ENCODE measurements at places on chromosomes 4 and X.

GRCh38 chr4:25913056-25913850 lies 767 bp upstream of the SMIM20 start:
- no peak for DNase-seq

GRCh38 chr4:140367738-140368137 lies 5.7 kb upstream of the SCOC start:
- DNase-seq: no peak

GRCh38 chrX:152405561-152405960 lies 45.6 kb downstream of the GABRA3 start:
- DNase-seq: no peak

DNA sequence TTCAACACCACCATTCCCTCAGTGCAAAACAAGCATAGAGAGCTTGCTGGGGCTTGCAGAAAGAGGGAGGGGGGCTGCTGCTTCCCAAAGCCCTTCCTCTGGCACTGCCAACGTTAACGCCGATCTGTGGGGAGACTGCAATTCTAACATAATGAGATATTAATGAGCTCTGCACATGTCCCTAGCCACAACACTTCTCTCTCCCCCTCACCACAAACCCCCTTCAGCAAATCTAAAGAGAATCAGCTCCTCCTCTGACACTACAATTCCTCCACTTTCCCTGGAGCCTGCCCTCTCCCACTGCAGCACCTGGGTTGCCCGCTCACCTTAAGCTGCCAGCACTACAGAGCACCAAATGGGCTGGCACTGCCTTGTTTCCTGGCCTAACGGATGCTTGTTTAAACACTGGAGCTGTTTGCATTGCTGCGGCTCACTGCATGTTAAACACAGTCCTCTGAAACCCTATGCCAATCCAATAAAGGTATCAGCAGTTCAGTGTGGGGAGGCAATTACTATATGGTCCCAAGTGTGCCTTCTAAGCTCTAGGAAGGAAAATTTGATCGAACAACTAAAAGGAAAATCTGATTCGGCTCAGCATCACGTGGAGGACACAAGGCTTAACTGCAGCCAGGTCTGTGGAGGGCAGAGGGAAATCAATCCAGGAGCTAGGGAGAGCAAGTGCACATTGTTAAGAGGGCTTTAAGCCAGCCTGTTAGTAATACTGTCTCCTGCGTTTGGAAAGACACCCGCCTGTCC lies 232.4 kb downstream of the MAML3 start:
- no peak for DNase-seq

DNA sequence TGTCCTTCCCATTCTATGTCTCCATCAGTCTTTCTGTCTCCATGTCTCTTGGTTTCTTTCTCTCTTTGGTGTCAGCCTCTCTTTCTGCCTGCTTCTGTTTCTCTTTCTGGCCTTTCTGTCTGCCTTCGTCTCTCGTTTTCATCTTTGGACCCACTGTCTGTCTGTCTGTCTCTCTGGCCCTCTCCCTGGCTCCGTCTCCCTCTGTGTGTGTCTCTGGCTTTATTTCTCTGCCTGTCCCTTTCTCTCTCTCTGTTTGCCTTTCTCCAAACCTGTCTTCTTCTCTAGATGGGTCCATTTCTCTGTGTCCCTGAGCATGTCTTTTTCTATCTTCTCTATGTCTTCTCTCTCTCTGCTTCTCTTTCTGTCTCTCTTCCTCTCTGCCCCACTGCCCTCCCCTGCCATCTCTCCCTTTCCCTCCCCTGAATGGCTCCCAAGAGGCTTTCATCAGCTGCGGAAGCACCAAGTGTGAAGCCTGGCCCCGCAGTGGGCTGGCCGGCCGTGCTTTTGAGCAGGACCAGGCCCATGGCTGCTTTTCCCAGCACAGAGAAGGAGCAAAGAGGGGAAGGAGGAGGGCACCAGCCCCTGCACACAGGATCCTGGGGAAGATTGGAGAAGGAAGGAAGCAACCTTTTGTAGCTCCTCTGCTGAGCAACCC lies 57.4 kb downstream of the PJA1 start:
- no peak for DNase-seq

GRCh38 chr4:119726505-119726904 lies 97.9 kb upstream of the PDE5A start:
- DNase-seq: no peak

- DNase-seq: no peak
Measured at GRCh38 chr4:78136109-78137081, 79.3 kb downstream of the FRAS1 start.

DNA sequence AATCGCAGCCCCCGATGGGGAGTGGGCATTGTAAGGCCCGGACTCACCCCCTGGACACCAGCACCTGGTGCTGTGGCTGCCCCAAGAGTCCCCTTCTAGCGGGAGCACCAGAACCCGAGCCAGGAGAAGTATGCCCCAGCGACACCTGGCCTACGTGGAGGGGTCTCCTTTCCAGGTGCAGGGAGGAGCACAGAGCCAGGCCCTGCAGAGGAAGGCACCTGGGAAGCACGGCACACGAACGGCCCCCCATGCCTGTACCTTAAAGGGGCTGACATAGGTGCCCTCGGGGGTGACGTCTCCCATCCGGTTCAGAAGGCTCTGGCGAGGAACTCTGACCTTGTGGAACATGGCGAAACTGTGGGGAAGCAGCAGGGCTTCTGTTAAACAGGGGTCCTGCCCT lies 41.2 kb downstream of the ACOX3 start:
- no peak for DNase-seq

DNA sequence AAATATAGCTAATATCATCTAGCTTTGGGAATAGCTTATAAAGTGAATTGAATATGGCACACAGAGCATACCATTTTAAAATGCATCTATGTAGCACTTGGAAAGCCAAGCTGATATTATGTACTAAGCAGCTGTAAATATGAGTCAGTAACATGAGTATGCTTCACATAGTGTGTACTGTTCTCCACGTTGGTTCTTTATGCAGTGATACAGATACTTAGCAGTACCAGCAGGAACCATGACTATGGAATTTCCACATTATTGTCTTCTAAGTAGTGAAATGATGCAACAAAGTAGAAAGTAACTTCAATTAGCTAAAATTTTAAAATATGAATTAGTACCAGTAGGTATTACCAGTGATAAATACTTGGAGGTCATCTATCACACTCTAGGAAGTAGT lies 320.1 kb downstream of the BMPR1B start:
- DNase-seq: no peak

DNA sequence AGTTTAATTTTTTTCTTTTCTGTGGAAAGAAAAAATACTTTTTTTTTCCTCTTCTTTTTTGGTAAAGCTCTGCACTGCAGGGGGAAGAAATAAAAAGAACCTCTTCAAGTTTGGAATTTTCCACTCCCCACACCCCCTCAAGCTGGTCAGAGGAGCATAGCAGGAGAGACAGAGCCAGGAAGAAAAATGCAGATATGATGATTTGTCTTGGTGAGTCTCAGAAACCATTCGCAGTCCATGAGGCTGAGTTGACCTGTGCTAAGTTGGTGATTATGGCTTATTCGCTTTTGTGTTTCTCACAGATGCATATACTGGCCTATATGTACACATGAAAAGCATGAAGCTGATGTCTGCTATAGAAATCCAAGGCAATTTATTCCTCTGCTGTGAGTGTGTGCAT lies 205.9 kb downstream of the LDB2 start:
- DNase-seq: no peak

DNA sequence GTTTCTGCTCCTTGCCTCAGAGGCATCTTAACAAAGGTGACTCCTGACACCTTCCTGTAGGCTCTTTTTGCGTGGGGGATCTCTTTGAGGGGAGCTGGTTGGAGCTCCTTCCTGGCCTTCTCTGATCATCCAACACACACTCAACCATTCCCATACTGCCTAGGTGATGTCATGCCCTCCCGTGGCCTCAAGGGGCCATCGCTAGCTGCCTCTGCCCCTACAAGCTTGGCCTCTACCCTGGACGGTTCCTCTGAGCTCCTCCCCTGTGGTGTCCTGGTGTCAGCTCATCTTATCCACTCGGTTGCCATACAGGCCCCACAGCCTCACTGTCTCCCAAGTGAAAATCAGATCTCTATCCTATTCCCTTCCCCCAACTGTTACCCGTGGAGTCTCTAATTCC lies 13.7 kb upstream of the ZNF185 start:
- no peak for DNase-seq

DNA sequence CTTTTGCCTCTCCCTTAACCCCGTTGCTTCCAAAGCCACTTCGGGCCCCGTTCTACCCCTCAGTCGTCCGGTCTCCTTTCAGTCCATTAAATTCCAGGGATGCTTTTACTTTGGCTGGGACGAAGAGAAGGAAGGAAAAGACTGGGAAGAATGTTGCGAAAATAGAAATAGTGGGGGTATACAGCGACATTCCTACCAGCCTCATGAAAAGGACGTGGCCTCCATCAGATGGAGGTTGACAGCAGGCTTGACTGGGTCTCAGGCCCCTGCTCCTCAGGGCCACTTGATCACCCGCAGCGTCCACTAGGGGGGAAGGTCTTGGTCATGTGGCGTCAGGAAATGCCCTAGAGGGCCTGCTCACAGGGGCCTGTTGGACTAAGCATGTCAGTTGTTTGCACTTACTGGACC lies 657 bp upstream of the ANKRD50 start:
- no peak for DNase-seq

DNA sequence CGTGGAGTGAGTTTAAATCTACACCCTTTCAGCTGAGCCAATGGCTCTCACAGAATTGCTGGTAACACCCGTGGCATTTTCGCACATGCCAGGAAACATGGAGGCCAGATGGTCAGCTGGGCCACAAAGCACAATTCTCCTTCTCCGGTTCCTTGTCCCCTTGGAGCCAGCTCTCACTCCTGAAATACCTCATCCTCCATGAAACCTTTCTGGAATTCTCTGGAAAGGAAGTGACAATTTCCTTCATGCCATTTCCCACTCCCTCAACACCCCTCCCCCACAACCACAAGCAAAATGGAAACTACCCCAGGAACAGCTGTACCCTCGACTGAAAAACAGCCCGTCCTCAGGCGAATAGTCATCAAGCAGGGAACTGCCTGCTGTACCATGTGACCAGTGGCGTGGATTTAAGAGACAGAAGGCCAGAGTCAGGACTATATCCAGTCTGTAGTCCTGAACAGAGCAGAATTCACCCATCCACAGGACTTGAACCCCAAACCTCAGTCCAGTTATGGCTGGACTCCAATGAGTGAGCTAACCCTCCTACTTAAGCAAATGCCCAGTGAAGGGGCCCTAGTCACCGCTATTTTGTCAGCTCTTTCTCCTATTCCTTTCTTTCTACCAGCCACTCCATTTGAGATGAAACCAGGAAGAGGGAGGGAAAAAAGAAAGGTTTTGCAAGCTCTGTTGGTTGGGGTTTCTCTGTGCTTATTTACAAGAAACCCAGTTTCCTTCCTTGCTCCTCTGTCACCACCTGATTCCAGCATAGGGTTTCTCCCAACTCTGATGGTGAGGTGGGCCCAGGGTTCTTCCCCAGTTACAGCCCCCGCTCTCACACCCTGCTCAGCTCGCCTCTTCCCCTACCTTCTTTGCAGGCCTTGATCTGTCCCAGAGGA lies 24.5 kb downstream of the ELF4 start:
- no peak for DNase-seq

DNA sequence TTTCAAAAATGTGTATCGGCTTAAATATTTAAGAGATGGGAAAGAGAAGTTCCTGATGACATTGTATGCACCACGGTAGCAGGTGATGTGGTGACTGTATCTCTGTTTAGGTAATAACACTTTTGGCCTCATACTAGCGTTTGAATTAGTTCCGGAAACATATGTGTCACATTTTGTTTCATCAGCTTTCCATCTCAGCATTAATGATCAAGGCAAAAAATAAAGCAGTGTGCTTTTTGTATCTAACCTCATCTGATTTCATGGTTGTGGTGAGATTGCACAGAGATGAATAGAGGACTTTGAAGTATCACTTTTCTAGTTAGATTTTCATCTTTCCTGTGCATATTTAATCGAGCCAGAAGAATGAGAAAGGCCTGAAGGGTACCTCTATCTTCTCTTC lies 206.4 kb upstream of the SPRY1 start:
- DNase-seq: no peak

DNA sequence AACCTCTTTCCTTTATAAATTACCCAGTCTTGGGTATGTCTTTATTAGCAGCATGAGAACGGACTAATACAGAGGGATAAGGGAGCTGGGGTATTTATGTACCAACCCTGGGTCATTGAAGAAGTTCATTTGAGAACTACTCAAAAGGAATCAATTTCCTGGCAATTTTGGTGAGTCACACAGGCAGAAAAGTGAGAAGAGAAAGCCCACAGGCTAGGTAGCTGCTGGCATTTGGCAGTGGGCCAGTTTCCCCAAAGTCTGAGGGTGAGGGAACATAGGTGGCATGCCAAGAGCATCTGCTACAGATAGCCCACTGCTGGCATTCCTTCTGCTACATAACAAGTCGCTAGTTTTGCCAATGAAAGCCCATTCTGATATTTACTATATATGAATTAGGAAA lies 411.2 kb downstream of the MID1IP1 start:
- no peak for DNase-seq

DNA sequence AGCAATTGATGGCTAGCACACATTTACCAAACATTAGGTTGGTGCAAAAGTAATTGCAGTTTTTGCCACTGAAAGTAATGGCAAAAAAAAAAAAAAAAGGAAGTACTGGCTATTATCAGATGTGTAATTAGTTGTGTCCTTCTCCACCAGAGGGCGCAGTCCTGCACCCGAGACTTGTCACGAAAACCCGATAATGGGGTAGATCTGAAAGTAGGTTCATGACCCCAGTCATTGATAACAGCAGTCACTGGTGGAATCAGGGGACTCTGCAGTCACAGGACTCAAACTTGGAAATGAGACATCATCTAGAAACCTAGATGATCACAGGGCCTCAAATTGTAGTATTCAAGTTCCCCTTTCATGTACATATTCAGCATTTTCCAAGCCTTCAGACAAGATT lies 13.1 kb upstream of the ACOT9 start:
- DNase-seq: peak; percentile 5

GRCh38 chrX:106973433-106974149 lies 26.4 kb downstream of the MORC4 start:
- no peak for DNase-seq

DNA sequence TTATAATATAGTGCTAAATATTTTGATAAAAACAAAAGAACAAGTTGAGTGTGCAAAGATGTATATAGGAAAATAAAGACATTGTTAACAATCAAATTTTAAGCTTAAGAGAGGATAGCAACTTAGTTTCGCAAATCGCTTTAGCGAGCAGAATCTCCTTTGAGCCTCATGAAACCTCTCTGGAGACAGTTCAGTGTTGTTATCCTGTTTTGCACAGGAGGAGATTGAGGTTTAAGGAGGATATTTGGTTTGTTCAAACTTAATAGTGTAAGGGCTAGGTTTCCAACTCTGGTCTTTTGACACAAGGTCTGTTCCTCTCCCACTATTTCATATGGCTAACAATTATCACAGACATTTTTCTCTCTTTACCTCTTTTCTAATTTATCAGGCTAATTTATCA lies 1848.5 kb upstream of the TENM3 start:
- DNase-seq: no peak

DNA sequence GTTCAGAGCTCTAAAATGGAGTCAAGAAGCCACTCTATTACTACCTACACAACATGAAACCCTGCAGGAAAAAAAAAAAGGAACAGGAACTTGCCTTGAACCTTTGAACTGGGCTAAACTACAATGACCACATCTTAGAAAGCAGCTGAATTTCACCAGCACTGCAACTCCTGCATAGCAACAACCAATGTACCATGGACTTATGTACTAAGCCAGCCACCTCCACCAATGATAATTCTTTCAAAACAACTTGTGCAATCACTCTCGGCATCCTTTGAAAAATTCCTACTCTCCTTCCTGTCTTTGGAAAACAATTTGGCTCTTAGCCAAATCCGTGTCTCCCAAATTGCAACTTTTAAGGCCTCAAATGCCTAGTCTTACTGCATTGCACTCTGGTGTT lies 26.8 kb upstream of the FMR1 start:
- no peak for DNase-seq

- DNase-seq: no peak
Measured at GRCh38 chrX:40081679-40082068, 16.1 kb downstream of the BCOR start.

GRCh38 chr4:3358656-3359055 lies 65.8 kb downstream of the RGS12 start:
- DNase-seq: no peak
